ENCODE measurements at places on chromosomes 5 and 9.

DNA sequence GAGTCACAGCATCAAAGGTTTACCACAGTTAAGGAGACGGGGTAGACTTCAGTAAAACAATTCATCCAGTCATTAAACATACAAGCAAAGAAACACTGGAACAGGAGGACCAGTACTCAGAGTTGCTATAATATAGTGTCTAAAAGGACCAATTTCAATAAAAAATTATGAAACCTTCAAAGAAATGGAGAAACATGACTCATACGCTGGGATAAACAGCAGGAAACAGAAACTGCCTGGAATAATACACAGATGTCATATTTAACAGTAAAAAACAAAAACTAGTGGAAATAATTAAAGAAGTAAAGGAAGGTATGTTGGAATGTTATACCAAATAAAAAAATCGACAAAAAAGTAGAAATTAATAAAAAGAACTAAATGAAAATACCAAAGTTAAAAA lies 1075.9 kb downstream of the NR2F1-AS1 start:
- no peak for DNase-seq

GRCh38 chr5:160441311-160441781 lies 19.7 kb downstream of the PTTG1 start:
- peak; percentile 26 for DNase-seq

DNA sequence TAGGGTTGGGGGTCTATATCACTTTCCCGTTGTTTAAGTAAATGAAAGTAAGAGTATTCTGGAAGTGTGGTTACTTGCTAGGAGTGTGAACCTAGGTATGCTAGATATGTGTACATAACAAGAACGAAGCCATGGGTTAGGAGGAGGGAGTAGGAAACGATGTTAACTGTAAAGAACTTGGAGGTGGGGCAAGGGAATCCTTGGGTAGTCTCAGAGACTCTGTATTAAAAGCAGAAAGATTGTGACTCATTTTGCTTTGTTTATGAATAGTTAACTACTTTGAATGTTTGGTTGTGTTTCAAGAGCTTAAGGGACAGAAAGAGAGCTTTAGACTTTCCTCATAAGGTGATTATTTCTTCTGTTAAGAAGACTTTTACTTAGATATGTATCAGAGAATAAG lies 59.9 kb downstream of the TMEM252 start:
- DNase-seq: peak; percentile 8

GRCh38 chr5:16930496-16930895 lies 5.6 kb downstream of the MYO10 start:
- no peak for DNase-seq

DNA sequence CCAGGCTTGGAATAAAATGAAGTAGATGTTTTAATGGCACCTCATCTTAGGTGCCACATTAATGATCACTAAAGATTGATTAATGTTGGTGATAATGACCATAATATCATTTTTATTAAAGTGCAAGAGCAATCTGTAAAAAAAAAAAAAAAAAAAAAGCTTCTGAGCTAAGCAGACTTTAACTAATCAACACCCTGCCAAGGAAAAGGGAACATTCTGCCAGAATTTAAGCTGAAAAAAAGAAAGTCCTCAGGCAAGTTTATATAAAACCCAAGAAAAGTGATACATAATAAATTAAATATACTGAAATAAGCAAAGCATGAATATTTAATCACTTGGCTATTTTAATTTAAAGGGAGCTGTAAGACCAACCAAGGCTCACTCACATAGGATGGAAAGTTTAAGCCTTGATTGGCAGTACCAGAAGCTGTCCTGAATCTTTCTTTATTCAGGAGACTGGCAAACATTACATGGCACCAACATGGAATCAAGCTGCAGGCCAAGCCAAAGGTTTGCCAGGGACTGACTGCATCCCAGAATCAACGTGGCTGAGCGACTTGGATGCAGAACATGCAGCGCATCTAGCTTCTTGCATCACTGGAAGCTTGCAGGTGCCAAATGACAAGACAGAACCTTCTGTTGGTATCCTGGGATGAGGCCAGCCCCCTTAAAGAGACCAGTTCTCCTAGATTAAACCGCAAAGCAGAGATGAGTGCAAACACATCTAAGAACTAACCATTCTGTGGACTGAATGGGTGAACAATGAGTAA lies 413.6 kb downstream of the ENC1 start:
- no peak for DNase-seq
